ENCODE measurements at places on chromosomes 12 and 14.

- no peak for DNase-seq
Measured at GRCh38 chr14:99561864-99562263, 42.1 kb downstream of the CCDC85C start.

- DNase-seq, result no peak
Measured at GRCh38 chr12:62291864-62292760, 31.9 kb downstream of the USP15 start.

- no peak for DNase-seq
Measured at GRCh38 chr14:76484355-76484754, 108.4 kb downstream of the ESRRB start.

GRCh38 chr12:11765421-11765816 is 115.9 kb downstream of the ETV6 start:
- no peak for DNase-seq

- no peak for DNase-seq
Measured at GRCh38 chr14:68955164-68955850, 23.8 kb downstream of the ACTN1 start.

- no peak for DNase-seq
Measured at GRCh38 chr14:59272633-59273032, 84.2 kb downstream of the DAAM1 start.

DNA sequence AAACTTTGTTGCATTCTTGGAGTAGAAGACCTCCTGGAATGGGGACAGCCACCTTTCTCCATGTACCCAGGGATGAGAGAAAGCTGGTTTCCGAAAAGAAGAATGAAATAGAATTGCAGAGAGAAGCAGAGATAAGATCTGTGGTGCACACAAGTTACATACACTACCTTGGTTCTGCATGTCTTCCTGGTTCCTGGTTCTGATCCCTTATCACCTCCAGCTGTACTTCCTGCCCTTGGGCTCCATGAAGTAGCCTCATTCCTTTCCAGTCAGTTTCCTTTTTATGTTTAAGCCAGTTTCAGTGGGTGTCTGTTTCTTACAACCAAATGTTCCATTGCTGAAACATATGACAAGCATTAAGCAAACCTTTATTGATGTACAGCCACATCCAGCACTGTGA is 69.3 kb downstream of the FBXW8 start:
- no peak for DNase-seq

DNA sequence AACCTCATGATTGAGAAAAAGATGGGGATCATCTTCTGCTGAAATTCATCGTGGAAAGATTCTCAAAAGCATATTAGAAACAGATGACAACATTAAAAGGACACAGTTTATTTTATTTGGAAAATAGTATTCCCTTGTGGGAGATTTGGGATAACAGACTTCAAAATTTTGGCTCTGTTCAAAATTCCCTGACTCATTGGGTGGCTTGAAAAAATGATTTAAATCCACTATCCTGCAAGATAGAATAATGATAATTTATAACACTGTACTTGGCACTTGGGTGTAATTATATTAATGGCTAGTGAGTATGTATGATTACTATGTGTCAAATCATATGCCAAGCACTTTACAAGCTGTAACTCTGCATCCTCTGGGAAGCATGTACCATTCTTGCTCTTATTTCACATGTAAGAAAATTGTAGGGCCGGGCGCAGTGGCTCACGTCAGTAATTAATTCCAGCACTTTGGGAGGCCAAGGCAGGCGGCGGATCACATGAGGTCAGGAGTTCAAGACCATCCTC is 128.8 kb downstream of the LMNTD1 start:
- DNase-seq, result no peak

- DNase-seq, result no peak
Measured at GRCh38 chr12:130663514-130663913, 52.6 kb downstream of the RIMBP2 start.

GRCh38 chr14:33259764-33260163 is 321.1 kb downstream of the NPAS3 start:
- DNase-seq, result no peak

GRCh38 chr12:63915105-63915800 is 70.8 kb downstream of the SRGAP1 start:
- DNase-seq, result no peak

DNA sequence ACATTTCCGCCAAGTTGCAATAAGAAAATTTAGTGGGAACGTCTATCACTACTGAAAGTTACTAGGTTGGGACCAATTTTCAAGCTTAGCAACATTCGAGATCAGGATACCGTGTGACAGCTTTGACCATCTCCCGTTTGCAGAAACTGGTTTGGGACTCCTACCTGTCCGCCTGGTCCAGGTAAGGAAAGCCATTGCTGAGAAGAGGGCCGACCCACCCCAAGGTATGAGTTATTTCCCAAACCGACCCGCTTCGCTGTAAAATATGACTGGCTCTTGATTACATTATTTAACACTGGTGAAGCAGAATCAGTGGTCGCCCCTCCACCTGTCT is 271 bp downstream of the DNAI7 start:
- DNase-seq, result no peak

GRCh38 chr12:26471560-26471959 is 276.2 kb downstream of the SSPN start:
- no peak for DNase-seq

DNA sequence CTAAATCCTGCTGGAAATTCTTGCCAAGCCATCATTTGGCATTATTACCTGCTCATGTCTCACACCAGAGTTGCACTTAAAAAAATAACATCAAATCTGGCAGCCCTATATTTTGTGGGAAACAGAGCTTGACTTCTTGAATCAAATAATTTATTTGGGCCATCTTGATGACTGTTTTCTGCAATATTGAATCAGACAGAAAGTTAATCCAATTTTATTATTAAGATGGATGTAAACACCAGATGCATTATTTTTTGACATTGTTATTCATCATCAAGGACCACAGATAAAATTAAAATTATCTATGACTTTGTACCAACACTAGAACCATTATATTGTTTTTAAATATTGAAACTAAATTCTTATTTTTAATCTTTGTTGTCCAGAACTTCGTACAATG is 132.9 kb downstream of the PTPRR start:
- DNase-seq, result no peak

DNA sequence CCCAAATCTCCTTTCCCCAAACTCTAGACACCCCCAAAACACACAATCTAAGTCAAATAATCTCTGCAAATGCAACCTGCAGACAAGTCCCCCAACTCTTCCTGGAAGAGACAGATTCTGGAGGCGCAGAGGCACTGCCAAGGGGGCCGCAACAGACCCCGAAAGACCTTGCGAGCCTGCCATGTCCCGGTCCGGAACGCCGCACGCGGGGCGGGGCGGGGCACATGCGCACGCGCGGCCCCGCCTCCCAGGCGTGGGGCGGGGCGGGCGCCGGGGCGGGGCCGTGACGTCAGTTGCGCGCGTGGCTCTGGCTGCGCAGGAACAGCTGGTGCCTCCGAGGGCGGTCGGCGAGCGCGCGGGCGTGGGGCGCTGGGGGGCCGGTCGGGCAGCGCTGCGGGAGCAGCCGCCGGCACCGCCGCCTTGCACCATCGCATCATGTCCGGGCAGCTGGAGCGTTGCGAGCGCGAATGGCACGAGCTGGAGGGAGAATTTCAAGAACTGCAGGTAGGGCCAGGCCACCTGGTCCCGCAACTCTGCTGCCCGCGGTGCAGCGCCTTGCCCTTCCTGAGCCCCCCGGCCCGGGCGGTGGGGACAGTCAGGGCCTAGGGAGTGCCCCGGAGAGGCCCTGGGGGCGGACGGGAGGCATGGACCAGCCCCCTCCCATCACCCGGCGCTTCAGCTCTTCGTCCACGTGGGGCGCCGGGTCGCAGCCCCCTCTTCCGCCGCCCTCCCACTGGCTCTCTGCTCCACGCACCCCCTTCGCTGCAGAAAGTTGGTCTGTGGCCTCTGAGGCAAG is at the start of gene TMEM120B:
Gene TMEM120B (plus strand): TSS at position 292 of the 796 bp plus-strand sequence. CDS start 144 bp downstream, at position 436.
- peak; percentile 70 for DNase-seq

GRCh38 chr12:128425666-128426331 is 158.8 kb downstream of the TMEM132C start:
- DNase-seq, result no peak

DNA sequence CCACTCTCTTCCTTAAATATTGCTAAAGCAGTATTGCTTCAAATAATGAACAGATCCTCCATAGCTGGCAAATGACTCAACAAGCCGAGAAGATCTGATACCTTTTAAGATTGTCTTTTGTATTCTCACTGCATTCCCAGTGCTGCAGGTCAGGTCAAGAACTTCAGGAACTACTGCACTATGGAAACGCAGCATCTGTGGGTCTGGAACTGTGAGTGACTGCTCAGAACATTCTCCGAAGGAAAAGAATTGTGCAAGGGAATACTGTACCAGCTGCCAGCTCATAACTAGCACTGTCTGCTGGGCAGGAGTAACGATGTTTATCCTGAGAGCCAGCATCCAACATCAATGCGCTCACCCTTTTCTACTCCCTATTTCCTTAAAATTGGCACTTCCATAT is 348.0 kb upstream of the SOX5 start:
- DNase-seq, result no peak

GRCh38 chr12:47414511-47414910 is 291.3 kb downstream of the RPAP3 start:
- no peak for DNase-seq

- no peak for DNase-seq
Measured at GRCh38 chr12:127790376-127790775, 476.6 kb upstream of the TMEM132C start.

DNA sequence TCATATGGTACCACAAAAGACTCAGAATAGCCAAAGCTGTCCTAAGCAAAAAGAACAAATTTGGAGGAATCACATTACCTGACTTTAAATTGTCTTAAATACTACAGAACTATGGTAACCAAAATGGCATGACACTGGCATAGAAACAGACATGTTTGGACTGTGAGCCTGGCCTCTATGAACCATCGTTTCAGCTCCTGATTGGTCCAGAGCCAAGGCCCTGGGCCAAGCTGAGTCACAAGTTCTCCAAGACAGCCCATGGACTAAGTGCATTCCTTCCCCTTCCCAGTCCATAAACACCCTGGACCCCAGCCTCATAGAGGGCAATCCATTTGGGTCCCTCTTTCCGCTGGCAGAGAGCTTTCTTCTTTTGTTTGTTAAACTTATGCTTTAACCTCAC is 12.1 kb upstream of the PRR4 start:
- no peak for DNase-seq

- no peak for DNase-seq
Measured at GRCh38 chr12:110234331-110234751, 46.7 kb upstream of the ATP2A2 start.

- DNase-seq, result no peak
Measured at GRCh38 chr14:67456732-67457131, 31.8 kb downstream of the TMEM229B start.

DNA sequence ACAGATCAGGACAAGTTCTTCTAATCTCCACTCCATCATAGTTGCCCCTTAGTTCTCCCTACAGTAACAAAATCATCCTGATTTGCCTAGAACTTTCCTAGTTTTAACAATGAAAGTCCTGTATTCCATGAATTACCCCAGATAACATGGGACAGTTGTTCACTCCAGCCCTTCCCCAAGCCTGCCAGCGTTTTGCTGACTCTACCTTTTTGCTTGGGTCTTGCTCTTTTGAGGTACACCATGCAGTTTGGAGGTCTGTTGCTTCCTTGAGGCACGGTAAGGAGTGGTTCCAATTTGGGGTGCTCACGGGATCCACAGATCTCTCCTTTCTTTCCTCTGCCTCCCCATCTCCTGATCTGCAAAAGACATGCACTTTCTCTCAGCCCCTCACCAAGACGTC is 61.6 kb upstream of the DYRK2 start:
- no peak for DNase-seq

- no peak for DNase-seq
Measured at GRCh38 chr12:42585841-42586216, 3.7 kb downstream of the PRICKLE1 start.

- DNase-seq, result no peak
Measured at GRCh38 chr12:24979976-24980730, 31.3 kb upstream of the BCAT1 start.

GRCh38 chr14:100622224-100622623 is 35.0 kb upstream of the BEGAIN start:
- DNase-seq, result no peak

DNA sequence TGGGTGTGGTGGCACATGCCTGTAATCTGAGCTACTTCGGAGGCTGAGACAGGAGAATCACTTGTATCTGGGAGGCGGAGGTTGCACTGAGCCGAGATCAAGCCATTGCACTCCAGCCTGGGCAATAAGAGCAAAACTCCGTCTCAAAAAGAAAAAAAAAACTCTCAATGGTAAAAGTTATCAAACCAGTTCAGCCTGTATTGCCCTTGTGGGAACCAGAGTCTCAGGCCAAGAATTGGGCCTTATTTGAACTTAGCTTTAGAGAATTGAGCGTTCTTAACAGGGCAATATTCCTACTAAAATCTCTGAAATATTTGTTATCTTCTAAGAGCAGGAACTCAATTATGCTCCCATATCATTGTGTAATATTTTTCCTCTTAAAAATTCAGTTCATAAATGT is 7.7 kb upstream of the MDM2 start:
- no peak for DNase-seq

DNA sequence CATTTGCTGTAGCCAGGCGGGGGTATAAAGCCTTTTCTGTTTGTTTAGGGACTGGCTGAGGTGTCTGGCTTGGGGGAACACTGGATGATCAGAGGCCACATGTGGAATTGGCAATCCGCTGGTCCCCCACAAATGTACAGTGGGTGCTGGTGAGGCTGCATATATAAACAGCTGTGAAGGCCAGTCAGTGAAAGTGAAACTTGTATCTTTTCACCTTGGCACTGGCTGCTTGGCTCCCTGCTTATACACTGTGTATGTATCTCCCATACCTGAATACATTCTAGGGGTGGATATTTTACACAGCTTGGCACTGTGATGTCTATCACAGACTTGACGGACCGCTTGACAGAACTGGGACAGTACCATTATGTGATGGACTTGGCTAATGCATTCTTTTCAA is 246.8 kb upstream of the AVPR1A start:
- no peak for DNase-seq

DNA sequence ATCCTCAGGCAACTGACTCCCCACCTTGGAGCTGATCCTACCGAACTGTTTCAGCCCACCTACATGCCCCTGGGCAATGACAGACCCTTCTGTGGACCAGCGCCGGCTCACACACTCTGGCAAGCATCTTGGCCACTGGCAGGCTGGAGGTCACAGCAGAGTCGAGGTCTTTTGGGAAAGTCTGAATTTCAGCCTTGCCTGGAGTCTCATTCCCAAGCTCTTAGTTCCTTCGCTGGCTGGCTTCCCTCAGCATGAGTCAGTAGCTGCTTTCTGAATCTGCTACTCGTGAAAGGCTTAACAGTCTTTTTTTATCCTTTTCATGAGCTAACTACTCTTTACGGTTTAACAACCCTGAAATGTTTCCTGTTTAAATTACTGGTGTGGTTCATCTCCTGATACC is 44.5 kb downstream of the ASCL4 start:
- DNase-seq, result no peak

DNA sequence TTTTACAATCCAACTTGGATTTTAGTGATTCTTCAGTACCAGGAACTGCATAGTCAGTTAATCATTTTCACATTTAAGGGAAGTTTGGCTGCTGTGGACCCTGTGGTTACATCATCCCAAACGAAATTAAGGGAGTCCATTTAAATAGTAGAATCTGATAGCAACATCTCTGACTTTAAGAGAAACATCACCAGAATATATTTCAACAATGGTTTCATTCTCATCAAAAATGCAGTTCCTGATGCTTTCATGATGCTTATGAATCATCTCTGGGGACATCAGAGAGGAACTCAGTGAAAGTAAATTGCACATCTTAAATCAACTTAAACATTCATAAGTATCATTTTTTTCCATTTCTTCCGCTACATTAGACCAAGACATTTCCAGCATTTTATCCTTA is 1170.7 kb downstream of the FSCB start:
- DNase-seq, result no peak

- no peak for DNase-seq
Measured at GRCh38 chr12:25993901-25994651, 35.6 kb downstream of the RASSF8 start.

- DNase-seq, result no peak
Measured at GRCh38 chr12:79585147-79585546, 105.6 kb downstream of the PAWR start.
